ENCODE measurements at places on chromosomes 3 and 15. TPM values are rescaled to one million over a fixed set of nuclear protein-coding genes. Genes with fewer than 3 reads are reported as not detected.

The SCN11A gene
- 1.3 TPM for polyA plus RNA-seq

The VGLL3 gene
- polyA plus RNA-seq, result 28.5 TPM

The GRIP2 gene
- 19.2 TPM for polyA plus RNA-seq

DNA sequence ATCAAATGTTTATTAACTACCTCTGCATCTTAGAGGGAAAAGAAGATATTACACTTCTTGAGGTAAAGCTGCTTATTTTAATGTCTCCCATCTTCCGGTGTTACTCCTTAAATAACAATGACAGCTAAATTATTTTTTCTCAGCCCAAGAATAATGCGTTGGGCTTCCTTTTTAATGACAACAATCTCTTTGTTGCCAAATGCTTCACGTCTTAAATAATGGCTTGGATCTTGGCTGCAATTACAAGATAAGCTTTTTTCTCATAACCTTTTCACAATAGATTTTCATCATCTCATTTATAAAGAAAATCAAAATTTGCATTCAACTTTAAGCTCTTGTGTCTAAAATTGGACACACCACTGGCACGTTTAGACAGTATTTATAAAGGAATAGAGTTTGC, 89.2 kb upstream of the COL8A1 start:
- H3K36me3 ChIP-seq, result no peaks in the 10 kb centered on the region
- no peak overlapping the region for H3K4me3 ChIP-seq
- no peaks in the 10 kb centered on the region for H3K27me3 ChIP-seq
- H3K4me1 ChIP-seq, result peaks cover 2% of the 10 kb centered on the region
- H3K27ac ChIP-seq, result no peak overlapping the region
- DNase-seq, result peak; percentile 10

DNA sequence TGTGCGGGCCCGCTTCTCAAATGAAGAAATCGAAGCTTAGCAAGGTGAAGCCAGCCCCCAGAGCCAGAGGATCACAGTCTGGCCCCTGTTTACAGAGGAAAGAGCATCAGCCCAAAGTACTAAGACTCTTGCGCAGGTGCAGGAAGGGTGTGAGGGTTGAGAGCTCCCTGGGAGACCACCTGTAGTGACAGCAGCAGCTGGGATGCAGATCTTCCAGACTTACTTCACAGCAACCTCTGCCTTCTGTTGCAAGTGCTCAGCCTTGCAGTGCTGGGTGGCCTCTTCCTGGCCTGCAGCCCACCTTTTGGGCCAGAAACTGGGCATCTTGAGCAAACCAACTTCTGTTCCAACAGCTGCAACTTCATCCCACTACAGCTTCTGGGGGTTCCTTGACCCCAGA, 19.7 kb downstream of the SPATA12 start:
- H3K27ac ChIP-seq, result no peak overlapping the region
- peaks cover 24% of the 10 kb centered on the region for H3K4me1 ChIP-seq
- peaks cover 2% of the 10 kb centered on the region for H3K36me3 ChIP-seq
- peaks cover 17% of the 10 kb centered on the region for H3K27me3 ChIP-seq
- no peak for DNase-seq

DNA sequence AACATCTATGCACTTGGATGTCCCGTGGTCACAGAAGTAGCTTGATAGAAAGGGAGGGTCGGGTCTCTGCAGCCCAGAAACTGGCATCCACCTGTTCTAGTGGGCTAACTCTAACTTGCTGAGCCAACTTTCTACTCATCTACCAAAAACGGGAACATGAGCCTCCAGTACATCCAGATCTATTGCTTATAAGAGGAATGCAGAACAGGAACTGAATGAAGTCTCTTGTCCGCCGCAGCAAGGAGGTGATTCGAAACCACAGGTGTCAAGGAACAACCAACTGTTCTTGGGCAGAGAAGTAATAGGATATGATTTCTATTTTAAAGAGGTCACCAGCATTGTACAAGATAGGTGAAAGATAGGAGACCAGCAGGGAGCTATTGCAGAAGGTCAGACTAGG, 17.9 kb downstream of the TERC start:
- H3K4me3 ChIP-seq, result no peak overlapping the region
- H3K27me3 ChIP-seq, result no peaks in the 10 kb centered on the region
- no peaks in the 10 kb centered on the region for H3K36me3 ChIP-seq
- no peak overlapping the region for H3K27ac ChIP-seq
- DNase-seq, result no peak
- H3K4me1 ChIP-seq, result no peaks in the 10 kb centered on the region

DNA sequence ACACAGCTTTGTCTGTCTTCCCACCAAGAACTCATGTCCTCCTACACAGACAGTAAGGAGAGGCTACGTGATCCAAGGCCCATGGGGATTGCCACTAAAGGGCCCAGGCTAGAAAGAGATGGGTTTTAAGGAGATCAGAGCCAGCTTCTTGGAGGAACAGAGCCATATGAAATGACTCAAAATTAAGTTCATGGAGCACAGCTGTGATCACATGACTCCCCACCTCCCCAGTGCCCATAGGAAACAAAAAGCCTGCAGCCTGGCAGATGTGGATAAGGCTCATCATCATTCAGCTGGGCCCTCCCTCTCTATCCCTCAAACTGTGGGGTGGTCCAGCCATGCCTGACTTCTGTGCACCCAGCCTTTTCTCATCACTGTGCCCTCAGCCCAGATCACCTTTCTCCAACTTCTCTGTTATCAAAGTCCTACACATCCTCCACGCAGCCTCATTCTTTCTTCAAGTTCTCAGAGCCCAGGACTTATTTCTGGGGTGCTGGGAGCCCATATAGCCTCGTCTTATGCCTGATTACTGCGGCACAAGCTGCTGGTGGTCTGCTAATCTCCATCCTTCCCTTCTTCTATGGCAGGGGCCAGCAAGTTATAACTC, 137.6 kb downstream of the SMAD6 start:
- H3K36me3 ChIP-seq, result no peaks in the 10 kb centered on the region
- peaks cover 23% of the 10 kb centered on the region for H3K4me1 ChIP-seq
- no peak for DNase-seq
- H3K27ac ChIP-seq, result peak overlapping the region; percentile 32
- no peak overlapping the region for H3K4me3 ChIP-seq

DNA sequence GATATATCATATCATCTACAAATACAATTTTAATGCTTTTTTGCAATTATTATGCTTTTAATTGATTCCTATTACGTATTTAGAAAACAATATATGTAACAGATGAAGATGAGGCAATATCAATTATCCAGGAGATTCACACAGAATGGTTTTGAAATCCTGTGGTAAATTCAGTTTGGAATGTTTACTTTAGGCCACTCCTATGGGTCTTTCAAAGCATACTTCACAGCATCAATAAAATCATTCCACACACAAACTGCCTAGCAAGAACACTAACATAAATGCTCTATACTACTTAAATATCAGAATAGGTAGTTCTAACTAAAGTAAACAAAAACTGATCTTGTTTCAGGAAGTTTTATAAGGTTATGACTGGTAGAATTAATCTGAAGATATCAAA, 90.5 kb downstream of the FAM227B start:
- H3K4me1 ChIP-seq, result no peaks in the 10 kb centered on the region
- H3K27ac ChIP-seq, result no peak overlapping the region
- DNase-seq, result no peak
- H3K4me3 ChIP-seq, result no peak overlapping the region
- no peaks in the 10 kb centered on the region for H3K27me3 ChIP-seq

- H3K4me3 ChIP-seq, result no peak overlapping the region
- H3K27ac ChIP-seq, result no peak overlapping the region
- H3K4me1 ChIP-seq, result peaks cover 2% of the 10 kb centered on the region
- no peaks in the 10 kb centered on the region for H3K27me3 ChIP-seq
Observed at GRCh38 chr3:60294181-60294580, 957.1 kb downstream of the FHIT start.

DNA sequence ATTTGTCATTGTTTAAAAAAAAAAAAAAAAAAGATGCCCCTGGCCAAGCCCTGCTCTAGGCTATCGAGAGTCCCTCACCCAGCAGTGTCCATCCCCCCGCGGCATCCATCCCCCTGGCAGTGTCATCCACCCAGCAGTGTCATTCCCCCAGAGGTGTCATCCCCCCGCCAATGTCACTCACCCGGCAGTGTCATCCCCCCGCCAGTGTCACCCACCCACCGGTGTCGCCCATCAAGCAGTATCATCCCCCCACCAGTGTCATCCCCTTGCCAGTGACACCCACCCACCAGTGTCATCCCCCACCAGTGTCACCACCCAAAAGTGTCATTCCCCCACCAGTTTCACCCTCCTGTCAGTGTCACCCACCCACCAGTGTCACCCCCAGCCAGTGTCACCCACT, 99.3 kb upstream of the PRR20G start:
- peaks cover 5% of the 10 kb centered on the region for H3K27me3 ChIP-seq
- no peaks in the 10 kb centered on the region for H3K4me1 ChIP-seq
- no peak overlapping the region for H3K27ac ChIP-seq
- DNase-seq, result no peak
- H3K4me3 ChIP-seq, result no peak overlapping the region
- no peaks in the 10 kb centered on the region for H3K36me3 ChIP-seq

DNA sequence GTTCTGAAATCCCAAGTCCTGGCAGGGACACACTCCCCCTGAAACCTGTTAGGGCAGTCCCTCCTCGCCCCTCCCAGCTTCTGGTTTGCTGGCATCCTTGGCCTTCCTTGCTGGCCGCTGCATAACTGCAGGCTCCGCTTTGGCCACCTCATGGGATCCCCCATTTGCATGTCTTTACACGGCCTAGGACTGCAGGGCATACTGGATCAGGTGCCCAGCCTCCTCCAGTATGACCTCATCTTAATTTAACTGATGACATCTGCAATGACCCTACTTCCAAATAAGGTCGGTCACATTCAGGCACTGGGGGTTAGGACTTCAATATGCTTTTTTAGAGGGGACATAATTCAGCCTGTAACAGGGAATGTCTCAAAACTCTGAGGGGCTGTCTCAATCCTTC, 173.3 kb downstream of the RAB11A start:
- peaks cover 34% of the 10 kb centered on the region for H3K27me3 ChIP-seq
- no peak for DNase-seq
- H3K4me3 ChIP-seq, result no peak overlapping the region
- H3K4me1 ChIP-seq, result peaks cover 14% of the 10 kb centered on the region

- no peak for DNase-seq
- no peak overlapping the region for H3K27ac ChIP-seq
Observed at GRCh38 chr3:158419820-158420653, 151.0 kb upstream of the MLF1 start.

DNA sequence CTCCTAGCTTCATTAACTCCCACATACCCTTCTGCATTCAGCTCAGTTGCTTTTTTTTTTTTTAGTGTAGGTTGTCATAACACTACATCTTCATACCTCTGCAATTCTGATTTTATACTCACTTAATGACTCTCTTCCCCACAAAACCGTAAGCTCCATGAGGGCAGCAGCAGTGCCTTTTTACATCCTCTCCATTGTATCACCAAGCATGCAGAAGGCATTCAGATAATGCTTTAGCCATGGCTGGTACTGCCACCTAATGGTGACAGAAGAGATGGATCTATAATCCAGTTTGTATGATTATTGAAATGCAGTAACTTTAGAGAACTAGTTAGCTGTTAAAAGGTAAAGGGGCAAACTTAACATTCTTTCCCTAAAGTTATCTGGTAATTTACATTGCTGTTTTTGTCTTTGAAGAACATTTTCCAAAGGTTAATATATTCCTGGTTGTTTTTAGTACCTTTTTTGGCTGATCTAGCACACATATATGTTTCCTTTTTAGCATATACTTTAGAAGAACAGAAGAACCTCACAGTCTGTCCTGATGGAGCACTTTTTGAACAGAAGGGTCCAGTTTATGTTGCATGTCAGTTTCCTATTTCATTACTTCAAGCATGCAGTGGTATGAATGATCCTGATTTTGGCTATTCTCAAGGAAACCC, 36.8 kb downstream of the ATP1B3 start:
- H3K27me3 ChIP-seq, result no peaks in the 10 kb centered on the region
- H3K27ac ChIP-seq, result no peak overlapping the region
- peak; percentile 53 for DNase-seq
- no peaks in the 10 kb centered on the region for H3K4me1 ChIP-seq

DNA sequence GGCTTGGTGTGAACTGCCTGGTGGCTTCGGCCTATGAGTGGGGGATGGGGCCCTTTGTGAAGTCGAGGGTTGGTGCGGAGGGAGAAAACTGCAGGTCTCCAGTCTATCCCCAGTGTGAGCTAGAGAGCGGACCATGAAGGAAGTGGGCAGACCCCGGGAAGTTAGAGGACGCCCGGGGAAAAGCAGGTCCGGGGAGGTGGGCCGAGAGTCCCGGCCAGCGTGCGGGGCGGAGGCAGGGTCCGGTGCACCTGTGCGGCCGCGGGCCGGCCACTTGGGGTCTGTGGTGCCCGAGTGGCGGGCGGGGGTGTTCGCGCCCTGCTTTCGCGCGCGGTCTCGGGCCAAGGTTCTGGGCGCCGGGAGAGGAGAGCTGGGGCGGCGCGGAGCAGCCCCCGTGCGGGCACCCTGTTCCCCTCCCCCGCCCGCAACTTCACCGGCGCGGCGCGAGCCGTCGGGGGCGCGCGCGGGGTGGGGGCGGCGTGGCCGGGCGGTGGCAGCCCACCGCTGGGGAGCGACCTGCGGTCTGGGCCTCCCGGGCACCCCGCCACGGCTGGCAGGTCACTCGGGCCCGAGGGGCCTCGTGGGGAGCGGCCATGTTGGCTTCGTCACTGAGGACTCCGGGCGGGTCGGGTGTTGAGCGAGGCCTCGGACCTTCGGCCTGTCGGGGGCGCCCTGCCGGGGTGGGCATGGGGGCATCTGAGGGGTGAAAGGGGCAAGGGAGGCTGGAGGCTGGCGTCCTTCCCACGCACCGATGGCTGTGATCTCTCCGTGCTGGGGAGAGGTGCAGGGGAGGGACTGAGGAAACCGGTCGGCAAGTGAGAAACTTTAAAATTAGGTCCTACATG, 4.8 kb downstream of the UBE2E1 start:
- H3K27ac ChIP-seq, result peak overlapping the region; percentile 72
- DNase-seq, result peak; percentile 52
- H3K4me1 ChIP-seq, result peaks cover 17% of the 10 kb centered on the region

- H3K27me3 ChIP-seq, result no peaks in the 10 kb centered on the region
- DNase-seq, result no peak
- no peak overlapping the region for H3K4me3 ChIP-seq
- H3K27ac ChIP-seq, result no peak overlapping the region
- no peaks in the 10 kb centered on the region for H3K4me1 ChIP-seq
- no peaks in the 10 kb centered on the region for H3K36me3 ChIP-seq
Observed at GRCh38 chr3:112755845-112756613, 90.6 kb downstream of the CD200R1L start.

DNA sequence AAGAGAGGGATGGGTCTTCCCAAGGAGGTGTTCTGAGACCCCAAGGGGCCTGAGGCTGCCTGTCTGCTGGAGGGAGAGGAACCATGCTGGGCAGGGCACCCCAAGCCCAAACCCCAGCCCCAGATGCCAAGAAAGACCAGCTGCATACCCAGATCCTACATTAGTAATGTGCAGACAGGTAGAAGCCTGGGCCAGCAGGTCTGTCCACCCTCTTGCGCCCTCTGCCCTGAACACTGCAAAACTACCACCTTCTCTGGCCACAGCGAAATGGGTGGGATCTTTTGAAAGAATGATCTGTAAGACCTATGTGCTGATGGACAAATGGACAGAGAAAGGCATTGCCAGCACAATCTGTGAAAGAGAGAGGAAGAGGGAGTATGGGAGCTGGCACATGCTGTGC, 283.2 kb downstream of the EPHB1 start:
- no peaks in the 10 kb centered on the region for H3K4me1 ChIP-seq
- no peaks in the 10 kb centered on the region for H3K27me3 ChIP-seq
- no peak overlapping the region for H3K27ac ChIP-seq
- H3K36me3 ChIP-seq, result no peaks in the 10 kb centered on the region
